ENCODE measurements at places on chromosomes 4 and X. TPM values are rescaled to one million over a fixed set of nuclear protein-coding genes. Genes with fewer than 3 reads are reported as not detected.

GRCh38 chrX:145631461-145631951, 186.1 kb upstream of the SLITRK2 start:
- DNase-seq: no peak

DNA sequence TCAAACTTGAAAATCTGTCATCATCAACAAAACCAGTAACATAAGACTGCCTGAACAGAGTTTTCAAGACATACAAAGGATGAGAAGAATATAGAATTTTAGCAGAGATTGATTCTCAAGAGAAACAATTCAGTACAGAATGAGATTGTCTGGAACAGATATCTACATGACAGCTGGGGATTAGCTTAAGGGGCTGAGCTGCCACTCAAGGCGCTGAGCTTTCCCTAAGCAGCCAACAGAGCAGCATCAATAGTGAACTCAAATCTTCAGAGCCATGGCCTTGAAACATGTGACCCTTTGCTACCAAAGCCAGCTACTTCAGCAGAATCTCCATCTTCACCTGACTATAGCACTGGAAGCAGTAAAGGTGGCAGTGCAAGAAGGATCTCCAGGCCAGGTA, 24.3 kb upstream of the PCDH10 start:
- no peak for DNase-seq

DNA sequence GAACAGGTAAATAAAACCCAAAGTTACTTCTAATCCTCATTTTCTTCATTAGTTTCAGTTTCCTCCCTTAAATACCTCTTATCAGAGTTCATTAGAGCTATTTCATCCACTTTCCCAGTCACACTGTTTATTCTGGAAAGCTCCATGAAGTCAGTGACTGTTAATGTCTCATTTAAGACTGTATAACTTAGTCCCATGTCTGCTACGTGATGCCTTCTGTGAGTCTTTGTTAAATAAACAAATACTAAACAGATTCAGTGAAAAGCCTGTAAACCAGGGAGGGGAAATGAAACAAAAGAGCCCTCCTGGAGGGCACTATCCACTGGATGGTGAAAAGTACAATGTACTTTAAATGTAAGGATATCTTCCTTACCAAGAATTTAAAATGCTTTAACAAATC, 24.7 kb downstream of the ACE2 start:
- no peak for DNase-seq

GJB1 gene
- 54.0 TPM for polyA plus RNA-seq

DNA sequence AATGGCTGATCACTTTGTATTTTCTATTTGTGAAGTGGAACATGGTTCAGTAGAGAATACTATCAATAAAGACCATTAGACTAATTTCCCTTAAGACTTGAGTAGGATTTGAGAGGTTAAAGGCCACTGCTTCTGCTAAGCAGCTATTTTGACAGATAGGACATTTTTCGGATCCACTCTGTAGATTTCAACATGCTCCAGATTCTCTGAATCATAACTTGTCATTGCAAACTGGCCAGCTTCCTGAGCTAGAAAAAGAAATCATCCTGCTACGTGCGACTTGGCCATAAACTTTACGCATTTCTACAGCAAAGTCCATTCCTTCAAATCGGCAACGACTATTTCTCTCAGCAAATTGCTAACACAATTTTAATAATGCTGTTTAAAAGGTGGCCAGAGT, 55.2 kb downstream of the MGST2 start:
- DNase-seq: no peak

FHIP1A gene
- polyA plus RNA-seq: 5.3 TPM

DNA sequence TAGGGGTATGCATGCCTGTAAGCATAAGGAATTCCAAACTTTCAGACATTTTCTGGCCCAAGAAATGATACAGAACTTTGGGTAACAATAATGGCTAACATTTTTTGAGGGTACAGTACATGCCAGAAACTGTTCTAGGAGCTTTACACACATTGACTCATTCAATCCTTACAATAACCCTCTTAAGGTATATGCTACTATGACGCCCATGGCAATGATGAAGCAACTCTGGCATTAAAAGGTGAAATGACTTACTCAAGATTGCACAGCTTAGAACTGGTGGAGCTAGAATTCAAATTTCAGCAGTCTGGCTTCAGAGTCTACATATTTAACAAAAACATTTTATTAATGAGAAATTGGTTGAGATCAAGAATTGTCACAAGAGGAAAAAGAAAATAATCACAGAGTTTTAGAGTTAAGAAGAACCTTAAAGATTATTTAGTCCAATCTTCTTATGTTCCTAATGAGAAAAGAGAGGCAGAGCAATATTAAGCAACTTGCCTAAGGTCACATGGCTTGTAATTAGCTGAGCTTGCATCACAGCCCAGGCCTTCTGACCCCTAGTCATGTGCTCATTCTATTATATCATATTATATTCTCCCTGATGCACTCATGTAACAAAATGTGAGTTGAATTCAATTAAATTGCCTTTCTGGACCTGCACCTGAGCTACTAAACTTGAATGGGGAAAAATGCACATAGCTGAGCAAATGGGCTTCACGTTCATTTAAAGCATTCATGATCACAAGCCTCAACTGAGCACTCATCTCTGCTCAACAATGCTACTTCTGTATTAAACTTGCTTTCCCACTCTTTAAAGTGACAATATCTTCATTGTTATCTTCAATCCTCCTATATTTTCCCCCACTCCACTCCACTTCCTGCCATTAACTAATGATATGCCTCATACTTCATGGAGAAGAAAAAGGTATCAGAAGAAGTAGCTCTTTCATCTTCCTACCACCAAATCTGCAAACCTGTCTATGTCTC, 73.2 kb downstream of the ENOX2 start:
- DNase-seq: no peak

GRCh38 chr4:48138936-48139335, 4.9 kb upstream of the TXK start:
- DNase-seq: no peak

DNA sequence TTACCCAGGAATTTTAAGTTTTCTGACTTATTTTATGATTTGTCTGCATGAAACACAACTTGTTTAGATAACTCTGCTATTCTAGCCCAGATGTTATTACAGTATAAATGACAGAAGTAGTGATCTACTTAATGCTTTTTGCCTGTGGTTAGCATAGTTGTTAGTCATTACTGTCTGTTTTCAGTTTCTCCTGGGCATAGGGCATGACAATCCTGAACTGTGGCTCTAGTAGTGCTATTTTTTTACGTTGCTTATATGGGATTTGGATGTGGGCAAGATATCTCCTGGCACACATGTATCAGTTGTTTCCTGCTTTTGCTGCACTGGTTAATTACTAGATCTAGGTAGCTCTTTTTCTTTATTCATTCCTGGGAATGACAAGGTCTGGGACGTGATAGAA, 1005.8 kb downstream of the PCDH18 start:
- no peak for DNase-seq

DNA sequence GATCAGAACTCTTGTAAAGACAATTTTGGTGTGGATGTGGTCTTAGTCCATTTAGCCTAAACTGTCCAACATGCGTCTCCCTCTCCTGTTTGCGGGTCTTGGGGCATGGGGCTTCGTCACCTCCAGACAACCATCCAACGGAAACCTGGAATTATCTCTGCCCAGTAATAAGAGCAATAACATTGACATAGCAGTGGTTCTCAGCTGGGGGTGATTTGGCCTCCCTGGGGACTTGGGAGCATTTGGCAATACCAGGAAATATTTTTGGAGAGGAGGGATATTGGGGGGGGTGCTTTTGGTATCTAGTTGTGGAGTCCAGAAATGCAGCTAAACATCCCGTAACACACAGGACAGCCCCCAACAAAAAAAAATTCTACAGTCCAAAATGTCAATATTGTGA, 47.2 kb downstream of the SEL1L3 start:
- DNase-seq: no peak

All from right renal cortex interstitium (tissue), 3 donors.